Fibroblast of lung (primary cell): ENCODE measurements at places on chromosomes 2 and 18. TPM values are rescaled to one million over a fixed set of nuclear protein-coding genes. Genes with fewer than 3 reads are reported as not detected.

Gene OR6B2
- not detected in 2 replicates for total RNA-seq

Gene CIDEA
- total RNA-seq = 0.26 and 1.7 TPM in 2 replicates

Gene MPHOSPH10
- 14.7 and 19.3 TPM in 2 replicates for total RNA-seq

Gene CDH2
- total RNA-seq = 2.0 and 8.7 TPM in 2 replicates

Gene CCDC68
- 5.1 and 8.3 TPM in 2 replicates for total RNA-seq

Gene UGT1A8
- not detected in 2 replicates for total RNA-seq

Gene OTOS
- not detected in 2 replicates for total RNA-seq

Gene C2orf81
- 0.77 and 1.5 TPM in 2 replicates for total RNA-seq

Gene HOXD10
- not detected in 2 replicates for total RNA-seq

Gene GATA6
- total RNA-seq = 6.3 and 10.0 TPM in 2 replicates

Gene ERBB4
- under 0.01 and 0.17 TPM in 2 replicates for total RNA-seq

Gene SERPINB11
- total RNA-seq = not detected in 2 replicates

- peak; percentile 72 for DNase-seq
Measured at GRCh38 chr2:160427629-160428404, 65.8 kb downstream of the RBMS1 start.

DNA sequence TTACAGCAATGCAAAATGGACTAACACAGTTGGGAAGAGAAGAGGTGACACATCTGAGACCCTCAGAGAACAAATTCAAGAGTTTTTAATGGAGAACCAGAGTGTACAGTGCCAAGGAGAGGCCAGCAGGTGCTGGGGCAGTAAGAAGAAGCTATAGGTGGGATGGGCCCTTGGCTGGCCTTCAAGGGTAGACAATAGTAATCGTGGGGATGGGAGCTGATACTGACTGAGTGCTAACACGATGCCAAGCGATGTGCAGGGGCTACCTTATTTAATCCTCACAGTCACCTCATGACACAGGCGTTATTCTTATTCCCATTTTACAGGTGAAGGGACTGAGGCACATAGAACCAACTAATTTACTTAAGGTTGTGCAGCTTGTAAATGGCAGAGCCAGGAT is 131.9 kb upstream of the ID2 start:
- DNase-seq = no peak

DNA sequence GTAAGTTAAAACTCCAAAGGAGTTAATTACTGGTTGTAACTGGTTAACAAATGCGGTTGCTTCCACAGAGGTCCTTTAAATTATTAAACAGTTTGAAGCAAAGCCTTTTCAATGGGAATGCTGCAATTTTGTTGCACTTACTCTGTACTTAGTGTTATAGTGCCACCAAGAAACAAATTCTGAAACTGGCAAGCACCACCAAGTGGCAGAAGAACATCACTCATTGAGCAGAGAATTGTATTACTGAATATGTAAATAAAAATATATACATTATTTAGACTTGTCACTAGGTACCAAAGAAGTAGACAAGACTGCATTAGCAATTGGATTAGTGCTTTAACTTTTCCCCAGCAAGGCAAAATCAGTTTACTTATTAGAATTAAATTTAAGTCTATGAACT is 2.6 kb upstream of the TMEFF2 start:
- DNase-seq = peak; percentile 39

GRCh38 chr2:31940920-31941319 is 69.9 kb downstream of the MEMO1 start:
- no peak for DNase-seq

DNA sequence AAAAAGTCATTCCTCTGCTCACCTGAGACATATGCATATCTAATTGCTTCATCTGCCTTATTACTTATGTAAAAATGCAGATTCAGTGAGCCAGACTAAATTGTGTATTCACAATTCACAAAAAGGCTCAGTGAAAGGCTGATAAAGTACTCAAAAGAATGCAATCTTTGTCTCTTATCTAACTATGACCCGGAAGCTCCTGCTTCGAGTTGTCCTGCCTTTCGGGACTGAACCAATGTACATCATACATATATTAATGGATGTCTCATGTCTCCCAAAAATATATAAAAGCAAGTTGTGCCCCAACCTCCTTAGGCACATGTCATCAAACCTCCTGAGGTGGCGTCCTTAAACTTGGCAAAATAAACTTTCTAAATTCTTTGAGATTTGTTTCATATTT is 120.5 kb downstream of the SCN3A start:
- DNase-seq = no peak

GRCh38 chr2:202051499-202052161 is 18.0 kb downstream of the FZD7 start:
- peak; percentile 38 for DNase-seq

- peak; percentile 72 for DNase-seq
Measured at GRCh38 chr2:54520687-54521086, 64.6 kb downstream of the SPTBN1 start.

- peak; percentile 96 for DNase-seq
Measured at GRCh38 chr18:8750954-8751415, 45.6 kb downstream of the MTCL1 start.

GRCh38 chr2:190158798-190159434 is 96.4 kb upstream of the MSTN start:
- no peak for DNase-seq

DNA sequence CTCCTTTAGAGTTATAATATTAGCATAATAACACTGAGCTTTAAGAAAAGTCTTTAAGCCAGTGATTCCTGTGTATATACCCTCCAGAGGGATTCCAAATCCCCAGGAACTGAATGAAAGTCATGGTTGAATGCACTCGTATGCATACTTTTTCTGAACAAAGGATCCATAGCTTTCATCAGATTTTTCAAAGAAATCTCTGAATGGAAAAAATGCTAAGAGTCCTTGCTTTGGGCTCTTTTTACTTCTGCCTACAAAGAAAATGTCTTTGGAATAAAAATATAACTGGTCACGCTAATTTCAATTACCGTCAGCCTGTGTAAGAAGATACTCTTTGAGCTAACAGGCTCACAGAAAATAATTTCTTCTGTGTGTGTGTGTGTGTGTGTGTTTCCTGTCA is 939.5 kb downstream of the ERBB4 start:
- no peak for DNase-seq

DNA sequence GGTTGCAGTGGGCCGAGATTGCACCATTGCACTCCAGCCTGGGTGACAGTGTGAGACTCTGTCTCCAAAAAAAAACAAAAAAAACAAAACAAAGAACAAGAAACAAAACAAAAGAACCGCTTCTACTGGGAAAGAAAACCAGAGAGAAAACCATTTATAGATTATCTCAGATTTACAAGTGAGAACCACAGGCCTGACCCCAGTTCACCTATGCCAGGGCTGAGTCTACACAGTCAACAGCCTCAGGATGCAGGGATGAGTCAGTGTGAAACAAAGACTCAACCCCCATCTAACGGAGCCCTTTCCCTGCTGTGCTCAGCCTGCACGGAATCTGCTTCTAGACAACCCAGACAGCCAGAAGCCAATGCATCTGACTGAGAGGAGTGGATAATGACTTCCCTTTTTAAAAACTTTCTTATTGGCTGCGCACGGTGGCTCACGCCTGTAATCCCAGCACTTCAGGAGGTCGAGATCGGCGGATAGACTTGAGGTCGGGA is 25.5 kb upstream of the YWHAQ start:
- DNase-seq = peak; percentile 88

DNA sequence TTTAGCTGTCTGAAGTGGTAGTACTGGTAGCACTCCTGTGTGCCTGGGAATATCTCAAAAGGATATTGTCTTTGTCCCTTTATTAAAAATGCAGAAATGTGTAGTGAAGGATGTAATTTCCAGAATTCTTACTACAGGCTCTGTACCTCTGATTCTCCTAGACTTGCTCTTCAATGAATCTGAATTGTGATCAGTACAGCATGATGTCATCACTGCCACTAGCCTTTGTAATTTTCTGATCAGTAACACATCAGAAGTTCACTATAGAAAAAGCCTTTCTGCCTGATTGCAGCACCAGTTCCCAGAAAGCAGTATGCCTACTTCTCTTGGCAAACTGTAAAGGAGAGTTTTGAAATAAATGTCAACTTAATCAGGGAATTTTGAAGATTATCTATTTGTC is 29.2 kb upstream of the OTOF start:
- DNase-seq = no peak

GRCh38 chr2:132811148-132811915 is 141.3 kb upstream of the LYPD1 start:
- no peak for DNase-seq

DNA sequence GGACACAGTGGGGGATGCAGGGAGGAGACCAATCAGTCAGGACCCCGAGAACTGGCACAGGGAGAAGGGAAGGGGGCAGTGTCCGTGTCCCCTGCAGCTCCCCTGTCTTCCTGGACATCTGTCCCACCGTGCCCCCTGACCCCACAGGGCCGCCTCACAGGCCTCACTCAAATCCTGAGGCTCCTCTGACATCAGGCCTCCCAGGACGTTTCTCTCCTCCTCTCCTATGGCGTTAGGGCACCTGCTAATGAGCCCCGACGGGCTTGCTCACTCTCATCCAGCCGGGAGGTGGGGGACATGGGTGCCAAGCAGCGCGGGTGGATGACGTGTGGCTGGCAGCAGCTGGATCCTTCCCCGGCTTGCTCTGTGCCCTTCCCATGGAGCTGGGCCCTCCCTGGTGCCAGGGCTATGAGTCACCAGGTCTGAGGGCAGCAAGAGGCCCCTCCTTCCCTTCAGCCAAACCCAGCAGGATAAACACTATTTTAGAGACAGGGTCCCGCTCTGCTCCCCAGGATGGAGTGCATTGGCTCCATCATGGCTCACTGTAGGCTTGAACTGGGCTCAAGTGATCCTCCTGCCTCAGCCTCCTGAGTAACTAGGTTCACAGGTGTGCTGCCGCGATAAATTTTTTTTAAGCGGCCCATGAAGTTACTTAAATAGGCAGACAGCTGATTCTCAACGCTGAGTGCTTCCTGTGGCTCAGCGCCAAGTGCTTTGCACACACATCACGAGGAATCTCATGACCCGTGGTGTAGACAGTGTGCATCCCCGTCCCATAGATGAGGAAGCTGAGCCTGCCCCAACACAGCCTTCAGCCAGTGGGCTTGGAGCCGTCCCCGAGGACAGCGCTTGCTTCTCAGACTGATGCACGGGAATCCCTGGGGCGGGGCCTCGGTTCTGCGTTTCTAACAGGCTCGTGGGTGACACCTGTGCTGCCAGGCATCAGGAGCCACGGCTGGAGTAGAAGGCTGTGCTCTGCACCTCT is 64.5 kb upstream of the HDAC4 start:
- DNase-seq = peak; percentile 13

DNA sequence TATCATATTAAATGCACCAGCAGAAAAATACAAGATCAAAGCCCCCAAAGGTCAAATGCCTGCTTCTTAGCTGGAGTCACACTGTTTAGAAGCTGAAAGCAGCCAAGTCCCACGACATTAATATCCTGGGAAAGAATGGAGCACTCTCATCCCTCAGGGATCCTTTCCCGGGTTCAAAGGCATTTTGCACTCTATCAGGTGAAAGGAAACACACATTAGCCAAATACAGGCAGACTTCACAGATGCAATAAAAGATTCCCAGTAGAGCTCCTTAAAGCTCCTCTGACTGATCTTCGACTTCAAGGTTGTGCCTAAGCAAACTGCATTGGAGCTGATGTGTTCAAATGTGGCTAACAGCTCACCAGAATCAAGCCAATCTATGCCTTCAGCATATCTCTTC is 158.4 kb downstream of the RNF152 start:
- no peak for DNase-seq

GRCh38 chr2:9547262-9547991 is 8.2 kb downstream of the ADAM17 start:
- DNase-seq = peak; percentile 53

GRCh38 chr2:241461693-241462677 is 46.4 kb downstream of the STK25 start:
- DNase-seq = no peak

DNA sequence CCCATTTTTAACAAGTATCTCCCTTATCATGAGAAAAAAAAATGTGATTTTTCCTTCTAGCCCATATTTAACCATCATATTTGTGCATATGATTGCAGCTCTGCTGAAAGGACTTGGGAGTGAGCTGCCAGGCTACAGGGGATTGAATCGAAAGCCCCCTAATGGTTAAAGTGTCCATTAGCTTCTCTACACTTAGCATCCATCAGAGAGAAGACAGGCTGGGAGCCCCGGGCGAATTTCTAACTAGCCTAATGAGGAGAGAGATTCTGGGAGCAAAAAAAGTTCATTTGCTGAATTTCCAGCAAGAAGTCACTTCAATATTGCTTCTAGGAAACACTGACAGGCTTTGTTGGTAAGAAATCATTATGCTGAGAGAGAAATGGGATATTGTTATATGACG is 848.8 kb downstream of the TDRD15 start:
- no peak for DNase-seq

GRCh38 chr2:201343559-201343958 is 13.6 kb downstream of the FLACC1 start:
- no peak for DNase-seq

GRCh38 chr2:215615803-215616174 is 179.9 kb upstream of the FN1 start:
- DNase-seq = no peak
